Breast epithelium (tissue), 4 donors: ENCODE measurements at places on chromosomes 16 and 17. TPM values are rescaled to one million over a fixed set of nuclear protein-coding genes. Genes with fewer than 3 reads are reported as not detected.

DNA sequence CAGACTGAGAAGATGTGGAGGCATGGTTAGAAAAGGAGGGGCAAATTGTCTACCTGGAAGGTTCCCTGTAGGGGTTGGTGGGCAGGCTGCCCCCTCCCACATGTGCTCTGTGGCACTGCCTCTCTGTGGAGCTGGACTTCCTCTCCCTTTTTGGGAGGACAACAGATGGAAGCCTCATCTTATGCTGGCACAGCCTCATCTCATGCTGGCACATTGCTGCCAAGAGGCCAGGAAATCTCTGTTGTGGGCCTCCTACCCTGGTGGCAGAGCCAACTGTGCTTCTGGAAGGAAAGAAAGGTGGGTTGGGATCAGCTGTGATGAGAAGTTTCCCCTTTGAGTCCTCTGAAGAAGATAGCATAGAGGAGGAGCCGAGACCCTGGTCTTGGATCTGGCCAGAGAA is 19.7 kb upstream of the BRD7 start:
- H3K27ac ChIP-seq: no peak overlapping the region
- no peak overlapping the region for H3K4me3 ChIP-seq
- H3K27me3 ChIP-seq: no peaks in the 10 kb centered on the region
- no peaks in the 10 kb centered on the region for H3K36me3 ChIP-seq
- H3K4me1 ChIP-seq: no peaks in the 10 kb centered on the region

DNA sequence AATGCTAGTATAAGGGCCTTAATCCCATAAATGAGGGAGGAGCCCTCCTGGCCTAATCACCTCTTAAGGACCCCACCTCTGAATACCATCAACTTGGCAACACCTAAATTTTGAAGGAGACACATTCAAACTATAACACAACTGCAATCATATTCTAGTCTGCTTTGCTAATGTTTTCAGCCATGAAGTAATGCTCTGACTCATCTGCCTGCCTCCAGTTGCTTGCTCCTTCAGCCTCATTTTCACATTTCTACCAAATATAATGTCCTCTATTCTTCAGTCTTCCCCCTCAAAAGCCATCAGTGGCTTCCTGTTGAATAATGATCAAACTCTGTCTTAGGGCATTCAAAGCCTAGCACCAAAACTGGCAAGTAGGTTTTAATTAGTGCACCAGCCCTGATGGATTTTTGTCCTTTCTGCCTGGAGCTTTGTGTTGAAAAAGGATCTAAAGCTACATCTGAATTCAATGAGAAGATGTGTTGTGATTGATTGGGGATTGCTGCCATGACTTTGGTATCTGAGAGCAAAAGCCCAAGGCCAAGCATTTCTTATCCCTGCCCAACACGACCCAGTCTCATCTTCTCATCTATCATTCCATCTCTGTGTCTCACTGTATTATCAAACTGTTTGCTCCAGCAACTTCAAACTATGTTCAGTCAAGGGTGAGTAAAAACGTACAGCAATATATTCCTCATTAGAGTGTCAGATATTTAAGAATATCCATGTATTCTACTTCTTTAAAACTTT is 140.8 kb upstream of the ELAC2 start:
- no peak for DNase-seq
- H3K36me3 ChIP-seq: no peaks in the 10 kb centered on the region
- no peak overlapping the region for H3K4me3 ChIP-seq
- H3K4me1 ChIP-seq: no peaks in the 10 kb centered on the region

GRCh38 chr16:84518804-84519341 is 14.4 kb upstream of the MEAK7 start:
- DNase-seq: peak; percentile 68
- no peaks in the 10 kb centered on the region for H3K27me3 ChIP-seq
- H3K4me1 ChIP-seq: no peaks in the 10 kb centered on the region
- H3K36me3 ChIP-seq: no peaks in the 10 kb centered on the region
- H3K27ac ChIP-seq: no peak overlapping the region

GRCh38 chr16:73504591-73505575 is 457.0 kb upstream of the ZFHX3 start:
- H3K4me1 ChIP-seq: no peaks in the 10 kb centered on the region
- H3K27me3 ChIP-seq: no peaks in the 10 kb centered on the region
- no peak for DNase-seq
- H3K36me3 ChIP-seq: no peaks in the 10 kb centered on the region
- H3K27ac ChIP-seq: no peak overlapping the region
- H3K4me3 ChIP-seq: no peak overlapping the region

DNA sequence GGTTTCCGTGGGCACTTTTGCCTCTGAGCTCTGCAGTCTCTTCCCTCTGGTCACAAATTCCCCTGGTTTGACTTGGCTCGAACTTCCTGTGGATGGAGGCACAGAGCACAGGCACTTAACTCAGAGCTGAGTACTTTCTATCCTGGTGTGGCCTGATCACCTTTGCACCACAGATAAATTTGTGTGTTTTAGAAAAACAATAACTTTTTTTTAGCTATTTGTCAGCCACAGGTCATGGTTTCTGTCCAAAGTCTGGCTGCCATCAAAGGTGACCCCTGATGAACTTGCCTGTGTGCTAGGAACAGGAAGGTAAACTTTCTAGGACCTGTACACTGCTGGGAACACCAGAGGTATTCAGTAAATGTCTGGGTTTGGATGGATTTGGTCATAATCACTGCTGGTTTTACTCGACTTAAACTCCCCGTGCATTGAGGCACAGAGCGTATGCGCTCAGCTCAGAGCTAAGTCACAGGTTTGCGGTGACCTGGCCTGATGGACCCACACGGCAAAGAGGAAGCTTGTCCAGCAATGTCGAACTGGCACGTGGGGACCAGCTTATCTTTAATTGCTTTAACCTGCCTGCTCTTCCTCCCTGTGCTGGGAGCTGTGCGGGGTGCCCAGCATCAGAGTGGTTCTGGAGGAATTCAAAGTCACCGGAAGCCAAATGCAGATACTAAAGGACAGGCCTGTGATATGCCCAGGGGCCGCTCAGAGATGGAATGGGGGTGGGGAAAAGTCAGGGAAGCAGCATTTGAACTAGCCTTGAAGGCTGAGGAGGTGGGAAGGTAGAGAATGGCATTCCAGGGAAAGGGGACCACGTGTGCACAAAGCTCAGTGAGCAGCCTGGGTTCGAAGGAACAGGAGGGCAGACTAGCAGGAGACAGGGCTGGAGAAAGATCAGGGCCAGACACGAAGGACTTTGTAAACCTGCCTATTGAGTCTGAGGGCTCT is 12.9 kb downstream of the SLC13A5 start:
- H3K27ac ChIP-seq: no peak overlapping the region
- DNase-seq: no peak
- no peaks in the 10 kb centered on the region for H3K36me3 ChIP-seq
- no peak overlapping the region for H3K4me3 ChIP-seq

DNA sequence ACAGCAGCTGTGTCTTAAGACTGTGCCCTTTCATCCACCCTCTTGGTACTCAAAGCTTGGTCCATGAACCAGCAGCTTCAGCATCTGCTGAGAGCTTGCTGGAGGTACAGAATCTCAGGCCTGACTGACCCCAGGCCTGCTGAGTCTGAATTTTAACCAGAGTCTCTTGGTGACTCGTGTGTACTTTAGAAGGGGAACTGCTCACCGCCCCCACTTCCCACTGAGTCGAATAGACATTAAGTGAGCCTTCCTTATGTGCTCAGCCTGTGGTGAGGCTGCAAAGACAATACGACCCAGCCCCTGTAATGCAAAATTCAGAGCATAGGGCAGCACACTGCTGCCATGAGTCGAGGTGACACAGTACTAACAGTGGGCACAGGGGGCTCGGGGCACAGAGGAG is 662.8 kb downstream of the WWOX start:
- no peak overlapping the region for H3K27ac ChIP-seq
- no peaks in the 10 kb centered on the region for H3K36me3 ChIP-seq
- no peaks in the 10 kb centered on the region for H3K4me1 ChIP-seq
- no peaks in the 10 kb centered on the region for H3K27me3 ChIP-seq
- H3K4me3 ChIP-seq: no peak overlapping the region

GRCh38 chr17:21452377-21453143 is 76.4 kb downstream of the KCNJ12 start:
- H3K4me3 ChIP-seq: peak overlapping the region; percentile 13
- no peaks in the 10 kb centered on the region for H3K27me3 ChIP-seq

- H3K4me1 ChIP-seq: no peaks in the 10 kb centered on the region
- H3K36me3 ChIP-seq: no peaks in the 10 kb centered on the region
- no peak for DNase-seq
- no peaks in the 10 kb centered on the region for H3K27me3 ChIP-seq
- H3K4me3 ChIP-seq: no peak overlapping the region
These were observed 36.7 kb upstream of the HELZ start for GRCh38 chr17:67281743-67282142.

GRCh38 chr17:9436630-9437029 is 139.0 kb downstream of the STX8 start:
- DNase-seq: no peak
- no peaks in the 10 kb centered on the region for H3K36me3 ChIP-seq
- H3K27ac ChIP-seq: no peak overlapping the region
- H3K27me3 ChIP-seq: no peaks in the 10 kb centered on the region

- H3K27me3 ChIP-seq: no peaks in the 10 kb centered on the region
- H3K27ac ChIP-seq: peak overlapping the region; percentile 13
- H3K4me1 ChIP-seq: no peaks in the 10 kb centered on the region
- H3K36me3 ChIP-seq: no peaks in the 10 kb centered on the region
These were observed 24.9 kb upstream of the CRYM start for GRCh38 chr16:21302898-21303528.

DNA sequence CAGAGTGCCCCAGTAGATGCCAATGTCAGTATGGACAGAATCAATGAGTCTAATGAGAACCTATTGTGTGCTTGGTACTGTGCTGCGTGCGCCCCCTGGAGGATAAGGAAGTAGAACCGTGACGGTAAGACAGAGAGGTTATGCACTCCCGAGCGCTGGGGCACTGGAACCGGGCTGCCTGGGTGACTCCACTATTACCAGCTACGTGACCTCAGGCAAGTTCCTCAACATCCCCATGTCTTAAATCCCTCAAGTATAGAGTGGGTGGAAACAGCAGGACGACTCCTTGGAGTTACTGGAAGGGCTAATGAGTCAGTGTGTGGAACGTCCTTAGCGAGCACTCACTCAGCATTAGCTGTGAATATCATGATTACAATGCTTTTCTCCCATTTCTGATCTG is 16.2 kb downstream of the CHST4 start:
- H3K27ac ChIP-seq: no peak overlapping the region
- DNase-seq: no peak
- H3K27me3 ChIP-seq: no peaks in the 10 kb centered on the region
- no peaks in the 10 kb centered on the region for H3K4me1 ChIP-seq

DNA sequence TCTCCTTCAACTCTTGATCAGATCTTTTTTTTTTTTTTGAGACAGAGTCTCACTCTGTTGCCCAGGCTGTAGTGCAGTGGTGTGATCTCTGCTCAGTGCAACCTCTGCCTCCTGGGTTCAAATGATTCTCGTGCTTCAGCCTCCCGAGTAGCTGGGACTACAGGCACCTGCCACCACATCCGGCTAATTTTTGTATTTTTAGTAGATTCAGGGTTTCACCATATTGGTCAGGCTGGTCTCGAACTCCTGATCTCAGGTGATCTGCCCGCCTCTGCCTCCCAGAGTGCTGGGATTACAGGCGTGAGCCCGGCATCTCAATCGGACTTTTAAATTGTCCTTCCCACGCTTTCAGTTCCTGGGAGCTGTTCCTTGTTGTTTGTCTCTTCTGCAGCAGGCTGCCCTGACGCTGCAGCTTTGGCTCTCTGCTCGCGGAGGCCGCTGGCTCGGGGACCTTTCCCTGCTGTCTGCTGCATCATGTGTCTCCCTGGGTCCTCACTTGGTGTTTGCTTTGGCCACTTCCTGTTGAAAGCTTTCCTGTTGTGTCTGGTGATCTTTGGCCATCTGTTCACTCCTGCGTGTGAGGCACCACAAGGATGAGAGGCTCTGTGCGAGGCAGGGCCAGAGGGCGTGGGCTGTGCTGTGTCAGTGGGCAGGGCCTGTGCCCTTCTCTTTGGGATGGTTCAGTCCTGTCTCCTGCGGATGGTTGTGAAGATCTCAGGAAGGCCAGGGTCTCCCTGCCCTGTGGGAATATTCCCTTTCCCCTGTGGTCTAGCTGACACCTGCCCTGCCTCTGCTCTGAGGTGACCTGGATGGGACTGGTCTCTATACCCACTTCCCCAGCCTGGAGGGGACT is 18.4 kb upstream of the CAPN15 start:
- H3K27ac ChIP-seq: no peak overlapping the region
- DNase-seq: no peak
- H3K27me3 ChIP-seq: no peaks in the 10 kb centered on the region
- no peaks in the 10 kb centered on the region for H3K36me3 ChIP-seq
- H3K4me3 ChIP-seq: no peak overlapping the region
- H3K4me1 ChIP-seq: no peaks in the 10 kb centered on the region

GRCh38 chr16:85735225-85735635 is 15.7 kb downstream of the C16orf74 start:
- no peak overlapping the region for H3K4me3 ChIP-seq

- H3K4me1 ChIP-seq: no peaks in the 10 kb centered on the region
- no peaks in the 10 kb centered on the region for H3K36me3 ChIP-seq
- no peak for DNase-seq
These were observed 55.4 kb upstream of the CREBBP start for GRCh38 chr16:3935921-3936320.

DNA sequence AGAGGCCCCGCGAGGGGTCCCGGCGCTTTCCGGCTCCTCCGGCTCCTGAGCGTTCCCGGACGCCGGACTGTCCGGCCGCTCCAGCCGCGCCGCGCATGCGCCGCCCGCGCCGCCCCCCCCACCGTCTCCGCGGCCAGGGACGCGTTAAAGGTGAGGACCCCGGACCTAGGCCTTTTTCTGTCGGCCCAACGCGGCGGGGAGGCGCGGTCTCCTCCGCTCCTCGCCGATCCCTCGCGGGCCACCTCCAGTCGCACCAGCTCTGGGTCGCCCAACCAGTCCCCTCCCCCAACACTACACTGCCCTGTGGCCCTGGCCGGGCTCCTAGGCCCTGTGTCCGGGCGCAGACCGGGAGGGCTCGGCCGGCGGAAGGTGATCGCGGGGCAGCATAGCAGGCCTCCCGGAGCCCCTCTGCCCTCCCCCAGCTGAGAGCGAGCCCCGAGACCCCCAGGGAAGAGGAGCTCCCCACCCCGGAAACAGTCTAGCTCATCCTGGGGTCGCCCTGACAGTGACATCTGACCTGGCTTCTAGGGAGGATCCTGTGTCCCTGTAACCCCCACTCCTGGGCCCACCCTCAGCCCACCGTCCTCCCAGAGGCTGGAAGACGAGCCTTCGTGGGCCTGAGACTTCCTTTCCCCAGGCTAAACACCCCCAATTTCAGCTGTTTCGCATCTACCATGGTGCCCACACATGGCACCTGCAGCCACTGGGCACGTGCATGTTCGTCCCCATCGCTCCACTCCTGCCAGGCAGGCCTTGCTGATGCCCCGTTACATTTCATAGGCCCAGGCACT is 14.7 kb upstream of the BCAR1 start:
- no peak for DNase-seq
- no peaks in the 10 kb centered on the region for H3K36me3 ChIP-seq
- H3K27me3 ChIP-seq: no peaks in the 10 kb centered on the region
- H3K4me1 ChIP-seq: no peaks in the 10 kb centered on the region
- H3K4me3 ChIP-seq: peak overlapping the region; percentile 96
- H3K27ac ChIP-seq: peak overlapping the region; percentile 87

GRCh38 chr17:29595943-29596774 is 3.2 kb downstream of the ANKRD13B start:
- H3K27ac ChIP-seq: peak overlapping the region; percentile 52
- H3K36me3 ChIP-seq: no peaks in the 10 kb centered on the region
- peaks cover 16% of the 10 kb centered on the region for H3K4me1 ChIP-seq
- H3K27me3 ChIP-seq: no peaks in the 10 kb centered on the region
- H3K4me3 ChIP-seq: no peak overlapping the region

Gene SLX4
- 4.3 TPM for total RNA-seq

Gene TK1
- 2.6 TPM for total RNA-seq

Gene FCSK
- 10.7 TPM for total RNA-seq

Gene ADGRG1
- total RNA-seq: 34.0 TPM

Gene TSPAN10
- 0.80 TPM for total RNA-seq

Gene TM4SF5
- total RNA-seq: not detected

Gene TMC7
- total RNA-seq: 1.3 TPM

Gene REXO5
- 5.9 TPM for total RNA-seq

Gene MRM1
- total RNA-seq: 7.2 TPM

Gene ADAD2
- 0.96 TPM for total RNA-seq

Gene GPRC5B
- total RNA-seq: 26.6 TPM

Gene KRT40
- total RNA-seq: 0.29 TPM

Gene MYH13
- total RNA-seq: not detected
